NCI-H1436 treated with DMSO at 0.1 percent for 48 hours (cell line): ENCODE measurements at places on chromosomes 12 and 14.

DNA sequence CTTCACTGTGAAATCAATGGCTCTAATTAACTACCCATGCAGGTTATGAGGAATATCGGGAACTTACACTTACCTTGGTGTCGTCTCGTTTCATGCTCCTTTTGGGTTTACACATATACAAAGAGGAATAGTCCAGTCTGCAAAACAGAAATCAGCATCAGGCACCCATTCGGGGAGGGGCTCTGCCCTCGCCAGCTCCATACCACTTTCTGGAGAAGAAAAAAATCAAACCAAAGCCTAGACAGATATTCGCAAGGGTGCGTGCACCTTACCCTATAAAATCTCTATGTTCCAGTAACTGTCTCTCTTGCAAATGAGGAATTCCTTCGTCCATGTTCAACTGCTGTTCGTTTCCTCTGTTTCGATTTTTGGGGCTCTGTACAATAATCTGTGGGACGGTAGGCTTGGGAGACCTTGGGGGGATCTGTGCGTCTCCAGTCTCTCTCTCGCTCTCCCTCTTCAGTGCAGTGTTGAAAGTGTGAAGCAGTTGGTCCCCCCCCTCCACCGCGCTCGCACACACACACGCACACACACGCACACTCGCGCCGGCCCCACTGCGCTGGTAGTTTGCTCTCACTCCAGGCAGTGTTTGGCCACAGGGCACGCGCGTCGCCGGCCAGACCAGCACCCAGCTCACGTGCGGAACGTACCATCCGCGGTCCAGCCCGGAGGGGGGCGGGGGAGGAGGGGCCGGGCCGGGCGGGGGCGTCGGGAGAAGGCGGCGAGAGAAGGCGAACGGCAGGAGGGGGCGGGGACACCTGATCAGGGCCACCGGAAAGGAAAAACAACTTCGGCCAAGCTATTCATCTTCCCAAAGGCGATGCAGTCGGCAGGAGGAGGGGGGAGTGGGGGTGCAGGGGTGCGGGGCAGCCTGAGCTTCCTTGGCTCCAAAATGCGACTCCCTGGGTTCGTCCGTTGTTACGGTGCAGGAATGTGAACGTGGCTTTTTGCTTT lies at the start of gene BHLHE41:
TSS of gene BHLHE41 (minus strand) at position 592 of the 954 bp plus-strand sequence. CDS start at position 334, 258 bp downstream.
- no peak for DNase-seq

- no peak for DNase-seq
Measured at GRCh38 chr14:81446279-81447007, 46.3 kb upstream of the STON2 start.

DNA sequence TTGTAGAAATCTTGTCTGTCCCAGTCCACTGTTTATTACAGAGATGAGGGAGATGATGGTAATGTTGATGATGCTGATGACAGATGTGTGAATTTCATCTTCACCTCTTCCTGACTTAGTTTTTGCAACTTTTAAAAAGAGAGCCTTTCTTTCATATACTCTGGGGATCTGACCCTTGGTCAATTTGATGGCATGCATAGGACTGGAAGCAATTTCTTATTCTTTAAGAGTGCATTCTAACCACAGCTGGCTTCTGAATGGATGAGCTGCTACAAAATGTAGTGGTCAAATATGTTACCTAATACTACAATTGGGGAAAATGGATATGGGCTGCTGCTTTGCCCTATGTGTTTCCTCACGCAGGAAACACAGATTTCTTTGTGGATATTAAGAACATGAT lies 80.8 kb downstream of the MYRFL start:
- DNase-seq: no peak

DNA sequence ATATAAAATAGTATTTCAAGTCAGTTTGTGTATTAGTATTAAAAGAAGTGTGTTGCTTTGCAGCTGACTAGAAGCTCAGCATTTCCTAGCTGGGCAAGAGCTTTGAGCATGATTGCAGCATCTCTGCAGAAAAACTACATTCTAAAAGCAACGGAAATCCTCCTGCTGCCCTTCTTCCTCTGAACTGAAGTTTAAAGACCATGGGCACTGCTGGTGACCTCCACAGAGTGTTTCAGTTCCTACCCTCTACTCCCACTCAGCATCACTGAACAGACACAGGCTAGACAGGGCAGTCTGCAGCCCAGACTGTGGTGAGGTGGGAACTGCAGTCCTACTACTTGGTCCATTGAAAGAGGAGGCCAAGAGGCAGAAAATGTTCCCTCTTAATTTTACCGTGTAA lies 59.0 kb downstream of the FAR2 start:
- no peak for DNase-seq

DNA sequence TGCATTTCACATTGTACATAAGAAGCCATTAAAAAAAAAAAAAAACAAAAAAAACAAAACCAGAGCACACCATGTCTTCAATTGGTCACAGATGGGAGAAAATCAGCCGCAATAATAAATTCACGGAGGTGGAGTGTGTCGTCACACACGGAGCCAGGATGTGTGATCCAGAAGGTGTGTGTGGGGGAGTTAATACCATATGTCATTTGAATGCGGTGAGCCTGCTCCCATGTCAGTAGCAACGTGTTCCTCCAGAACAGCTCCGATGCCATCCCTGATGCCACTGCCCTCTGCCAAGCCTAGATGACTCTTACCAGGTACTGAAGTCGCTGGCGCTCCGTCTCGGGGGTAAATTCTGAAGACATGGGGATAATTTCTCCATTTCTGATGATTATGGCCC lies 197.8 kb downstream of the PPM1H start:
- no peak for DNase-seq

- DNase-seq: no peak
Measured at GRCh38 chr14:40733206-40733605, 873.5 kb upstream of the LRFN5 start.

GRCh38 chr12:66379616-66380015 lies 77.3 kb downstream of the HELB start:
- no peak for DNase-seq

DNA sequence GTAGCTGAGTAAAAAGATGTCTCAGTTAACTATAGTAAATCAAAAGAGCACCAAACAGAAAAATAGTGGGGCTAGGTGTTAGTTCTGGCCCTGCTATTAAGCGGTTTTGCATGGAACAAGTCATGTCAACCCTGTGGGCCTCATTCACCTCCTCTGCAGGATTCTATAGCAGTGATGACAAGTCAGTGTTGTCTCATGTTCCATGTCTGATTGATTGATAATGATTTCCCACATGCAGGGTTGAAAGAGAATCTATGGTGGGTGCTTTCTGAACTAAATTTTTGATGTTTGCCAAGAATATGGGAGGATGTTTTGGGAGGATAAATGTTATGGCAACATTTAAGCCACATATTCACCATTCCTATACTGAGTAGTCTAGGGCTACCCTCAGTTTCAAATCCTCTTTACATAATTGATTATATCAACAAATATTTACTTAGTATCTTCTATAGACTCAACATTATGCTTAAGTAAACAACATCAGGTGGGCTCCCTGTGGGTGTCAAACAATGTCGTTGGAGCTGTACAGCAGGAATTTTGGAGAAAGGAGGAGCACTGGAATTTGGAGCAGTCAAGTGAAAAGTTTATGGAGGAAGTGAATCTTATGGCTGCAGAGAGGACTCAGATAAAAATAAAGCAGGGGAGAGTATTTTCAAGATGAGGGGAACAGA lies 48.6 kb downstream of the IRAK3 start:
- DNase-seq: no peak

DNA sequence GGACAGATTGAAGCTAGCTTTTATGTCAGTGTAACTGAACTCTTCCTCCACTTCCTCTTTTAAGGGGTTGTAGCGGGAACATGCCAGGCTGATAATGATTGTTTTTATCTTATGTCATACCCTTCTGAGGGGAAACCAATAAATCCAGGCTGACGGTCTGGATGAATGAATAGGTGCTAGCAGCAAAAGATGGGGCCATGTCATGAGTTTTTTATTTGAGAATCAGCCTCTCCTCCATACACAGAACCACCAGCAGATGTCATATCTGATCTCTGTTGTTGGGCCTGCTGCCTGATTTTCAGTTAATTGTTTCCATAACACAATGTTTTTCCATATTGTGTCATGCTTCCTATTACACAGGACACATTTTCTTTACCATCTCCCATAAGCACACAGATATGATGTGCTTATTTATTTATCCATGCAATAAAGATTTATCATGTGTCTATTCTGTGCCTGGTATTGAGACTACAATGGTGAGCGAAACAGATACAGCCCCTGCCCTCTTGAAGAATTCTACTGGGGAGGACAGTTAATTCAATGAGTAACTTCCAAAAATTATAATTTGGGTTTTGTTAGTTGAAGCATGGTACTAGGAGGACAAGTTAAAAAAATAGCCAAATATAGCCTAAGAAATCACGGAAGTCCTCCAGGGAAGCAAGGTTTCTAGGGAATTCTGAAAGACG lies 33.6 kb upstream of the CRY1 start:
- peak; percentile 25 for DNase-seq

DNA sequence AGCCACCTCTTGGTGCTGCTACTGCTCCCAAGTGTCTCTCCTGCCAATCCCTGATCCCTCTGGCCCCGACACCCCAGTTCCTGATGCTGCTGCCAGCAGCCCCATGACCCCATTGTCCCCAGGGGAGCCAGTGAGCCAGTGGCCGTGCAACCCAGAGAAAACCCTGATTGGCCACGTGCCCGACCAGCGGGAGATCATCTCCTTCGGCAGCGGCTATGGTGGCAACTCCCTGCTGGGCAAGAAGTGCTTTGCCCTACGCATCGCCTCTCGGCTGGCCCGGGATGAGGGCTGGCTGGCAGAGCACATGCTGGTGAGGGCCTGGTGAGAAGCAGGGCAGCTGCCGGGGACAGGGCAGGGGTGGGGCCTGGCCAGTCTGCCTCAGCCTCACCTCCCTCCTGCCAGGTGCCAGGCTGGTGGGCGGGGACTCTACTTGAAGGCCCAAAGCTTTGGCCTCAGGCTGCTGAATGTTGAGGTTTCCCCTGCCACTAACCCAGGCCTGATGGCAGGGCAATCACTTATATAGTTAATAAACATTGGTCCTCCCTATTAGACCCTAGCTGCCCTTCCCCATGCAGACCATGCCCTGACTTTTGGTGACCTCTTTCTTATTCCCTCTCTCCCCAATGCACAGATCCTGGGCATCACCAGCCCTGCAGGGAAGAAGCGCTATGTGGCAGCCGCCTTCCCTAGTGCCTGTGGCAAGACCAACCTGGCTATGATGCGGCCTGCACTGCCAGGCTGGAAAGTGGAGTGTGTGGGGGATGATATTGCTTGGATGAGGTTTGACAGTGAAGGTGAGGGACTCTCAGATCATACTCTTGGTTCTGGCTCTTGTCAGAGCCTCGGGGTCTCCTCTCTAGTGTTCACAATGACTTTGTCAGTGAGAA lies 5.1 kb downstream of the PCK2 start:
- DNase-seq: no peak

DNA sequence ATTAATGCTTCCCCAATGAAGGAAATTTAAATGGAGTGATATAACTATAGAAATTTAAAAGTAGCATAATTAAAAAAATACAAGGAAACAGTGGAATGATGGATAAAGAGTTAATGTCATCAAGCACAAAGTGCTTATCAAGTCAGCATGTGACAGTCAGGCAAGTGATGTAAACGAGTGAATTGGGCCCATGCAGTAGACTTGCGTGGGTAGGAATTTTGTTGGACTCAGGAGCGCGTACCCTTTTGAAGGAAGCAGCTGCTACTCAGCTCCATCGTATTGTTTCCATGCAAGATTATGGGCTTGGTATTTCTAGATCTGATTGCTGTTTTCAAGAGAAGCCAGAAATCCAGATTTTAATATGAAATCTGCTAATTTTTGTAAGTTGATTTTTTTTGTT lies 4.4 kb upstream of the DYRK4 start:
- DNase-seq: no peak

DNA sequence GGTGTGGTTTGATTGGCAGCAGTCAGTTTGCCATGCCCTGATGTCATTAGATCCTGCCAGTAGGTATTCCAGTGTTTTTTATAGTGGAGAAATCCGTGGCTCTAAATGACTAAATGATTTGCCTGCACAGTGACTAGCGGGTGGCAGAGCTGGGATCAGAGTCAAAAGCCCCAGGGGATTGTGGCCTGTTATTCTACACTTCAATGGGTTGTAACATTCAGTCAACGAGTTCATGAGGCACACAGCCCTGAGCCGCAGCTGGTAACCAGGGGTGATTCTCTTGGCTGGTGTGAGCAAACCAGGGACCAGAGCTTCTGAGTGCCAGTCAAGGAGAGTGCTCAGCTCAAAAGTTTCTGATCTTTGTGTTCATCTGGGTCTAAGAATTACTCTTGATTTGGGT lies 1.8 kb downstream of the MYH6 start:
- DNase-seq: no peak

GRCh38 chr14:78798757-78799156 lies 628.6 kb downstream of the NRXN3 start:
- DNase-seq: no peak

GRCh38 chr12:104466709-104467345 lies 10.1 kb downstream of the CHST11 start:
- no peak for DNase-seq

- DNase-seq: no peak
Measured at GRCh38 chr14:55614304-55614703, 34.3 kb downstream of the KTN1 start.

GRCh38 chr14:83473416-83474235 lies 1940.0 kb upstream of the SEL1L start:
- no peak for DNase-seq

DNA sequence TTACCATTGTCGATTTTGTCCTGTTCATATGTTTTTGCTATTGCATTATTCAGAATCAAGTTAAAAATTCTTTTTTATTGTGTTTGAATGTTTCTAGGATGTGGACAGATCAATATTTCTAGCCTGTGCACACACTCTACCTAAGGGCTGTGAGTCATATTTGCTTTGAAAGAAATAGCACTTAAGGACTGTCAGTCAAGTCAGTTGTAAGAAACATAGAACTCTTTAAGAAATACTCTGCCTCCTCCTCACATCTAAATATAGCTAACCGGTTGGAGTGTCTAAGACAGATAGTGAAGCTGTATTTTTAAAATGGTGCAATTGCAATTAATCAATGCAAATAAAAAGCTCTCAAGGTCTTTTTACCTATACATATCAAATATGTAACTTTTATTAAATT lies 17.9 kb upstream of the MGST1 start:
- DNase-seq: no peak

DNA sequence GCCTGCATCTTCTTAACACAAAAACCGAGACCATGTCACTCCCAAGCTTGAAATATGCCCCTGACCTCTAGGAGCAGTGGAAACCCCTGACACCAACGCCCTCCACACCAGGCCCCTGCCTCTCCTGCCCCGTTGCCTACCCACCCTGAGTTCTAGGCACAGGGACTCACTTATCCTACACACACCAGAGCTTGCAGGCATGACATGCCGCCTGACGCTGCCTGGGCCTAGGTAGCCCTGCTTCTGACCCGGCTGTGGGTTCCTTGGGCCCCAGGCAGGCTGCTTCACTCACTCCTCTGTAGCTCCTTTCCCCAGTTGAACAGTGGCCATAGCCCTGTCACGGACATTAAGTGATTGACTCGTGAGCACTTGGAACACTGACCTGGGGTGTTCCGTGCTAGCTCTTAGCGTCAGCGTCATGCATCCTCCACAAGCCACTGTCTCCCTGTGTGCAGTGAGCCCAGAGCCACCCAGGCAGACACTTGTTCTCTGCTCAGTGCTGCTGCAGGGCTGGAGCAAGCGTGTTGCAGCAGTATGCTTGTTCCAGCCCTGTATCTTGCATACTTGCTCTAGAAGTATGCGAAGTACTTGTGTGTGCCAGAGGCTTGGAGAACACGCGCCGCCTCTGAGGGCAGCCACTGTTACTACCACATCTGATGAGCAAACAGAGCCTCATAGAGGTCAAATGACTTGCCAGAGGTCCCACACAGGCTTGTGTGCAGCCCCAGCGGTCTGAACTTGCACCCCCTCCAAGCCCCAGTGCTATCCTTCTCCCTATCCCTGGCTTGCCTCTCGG lies 15.6 kb downstream of the OTUB2 start:
- no peak for DNase-seq

- DNase-seq: no peak
Measured at GRCh38 chr14:89407856-89408255, 9.2 kb downstream of the FOXN3 start.
